ENCODE measurements at places on chromosomes 1 and 21.

- no peak for DNase-seq
Measured at GRCh38 chr1:219090607-219091006, 83.1 kb upstream of the LYPLAL1 start.

GRCh38 chr1:161678500-161678899 is 15.6 kb downstream of the FCGR2B start:
- DNase-seq, result no peak

GRCh38 chr1:226608699-226609505 is 60.3 kb downstream of the STUM start:
- DNase-seq, result peak; percentile 69

DNA sequence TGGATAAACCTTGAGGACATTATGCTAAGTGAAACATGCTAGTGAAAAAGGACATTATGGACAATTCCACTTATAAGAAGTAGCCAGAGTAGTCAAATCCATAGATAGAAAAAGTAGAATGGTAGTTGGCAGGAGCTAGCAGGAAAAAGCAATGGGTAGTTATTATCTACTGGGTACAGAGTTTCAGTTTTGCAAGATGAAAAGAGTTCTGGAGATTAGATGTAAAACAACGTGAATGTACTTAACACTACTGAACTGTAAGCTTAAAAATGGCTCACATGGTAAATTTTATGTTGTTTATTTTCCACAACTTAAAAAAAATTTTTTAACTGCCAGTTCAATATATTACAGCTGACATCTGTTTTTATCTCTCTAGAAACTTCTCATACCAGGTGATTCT is 19.4 kb downstream of the JAK1 start:
- no peak for DNase-seq

GRCh38 chr21:44443891-44444285 is 11.4 kb upstream of the LRRC3 start:
- DNase-seq, result peak; percentile 4

- no peak for DNase-seq
Measured at GRCh38 chr1:156081180-156081916, 917 bp downstream of the MEX3A start.

DNA sequence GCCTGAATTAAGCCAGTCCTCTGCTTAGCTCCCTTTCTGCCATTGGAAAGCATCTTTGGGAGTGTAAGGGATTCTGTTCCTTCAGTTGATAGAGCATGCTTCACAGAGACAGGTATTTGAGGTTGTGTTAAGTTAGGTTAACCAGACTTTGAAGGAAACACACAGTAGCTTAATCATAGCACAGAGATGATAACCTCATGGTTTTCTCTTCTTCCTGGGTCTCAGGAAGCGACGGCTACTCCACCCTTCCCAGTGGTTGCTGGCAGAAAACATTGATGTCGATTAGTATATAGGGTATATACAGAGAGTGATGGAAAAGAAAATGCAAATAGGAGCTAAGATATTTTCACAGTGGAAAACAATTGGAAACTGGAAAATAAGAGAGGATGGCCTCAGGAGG is 42.0 kb downstream of the S1PR1 start:
- no peak for DNase-seq

DNA sequence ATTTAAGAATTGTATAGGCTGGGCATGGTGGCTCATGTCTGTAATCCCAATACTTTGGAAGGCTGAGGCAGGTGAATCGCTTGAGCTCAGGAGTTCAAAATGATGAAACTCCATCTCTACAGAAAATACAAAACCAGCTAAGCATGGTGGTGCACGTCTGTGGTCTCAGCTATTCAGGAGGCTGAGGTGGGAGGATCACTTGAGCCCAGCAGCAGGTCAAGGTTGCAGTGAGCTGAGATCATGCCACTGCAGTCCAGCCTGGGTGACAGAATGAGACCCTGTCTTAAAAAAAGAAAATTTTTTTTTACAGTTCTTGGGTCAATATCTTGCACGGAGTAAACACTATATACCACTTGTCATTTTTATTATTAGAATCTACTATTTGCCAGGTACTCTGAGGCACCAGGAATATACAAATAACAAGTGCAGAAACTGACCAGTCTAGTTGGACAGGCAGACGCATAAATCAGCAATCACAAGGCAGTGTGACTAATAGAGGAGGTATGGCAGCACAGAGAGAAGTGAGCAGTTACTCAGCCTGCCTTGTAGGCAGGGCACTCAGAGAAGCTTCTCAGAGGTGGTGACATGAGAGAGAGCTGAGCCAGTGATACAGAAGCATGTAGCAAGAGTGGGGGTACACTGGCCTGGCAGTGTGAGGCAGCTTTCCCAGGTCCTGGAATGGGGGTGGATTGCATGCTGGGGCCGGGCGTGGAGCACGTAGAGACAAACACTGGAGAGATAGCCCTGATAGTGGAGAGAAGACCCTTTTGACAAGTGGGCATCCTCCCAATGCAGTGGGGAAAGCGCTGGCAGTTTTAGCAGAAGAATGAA is 8.0 kb downstream of the PHLDA3 start:
- DNase-seq, result no peak

DNA sequence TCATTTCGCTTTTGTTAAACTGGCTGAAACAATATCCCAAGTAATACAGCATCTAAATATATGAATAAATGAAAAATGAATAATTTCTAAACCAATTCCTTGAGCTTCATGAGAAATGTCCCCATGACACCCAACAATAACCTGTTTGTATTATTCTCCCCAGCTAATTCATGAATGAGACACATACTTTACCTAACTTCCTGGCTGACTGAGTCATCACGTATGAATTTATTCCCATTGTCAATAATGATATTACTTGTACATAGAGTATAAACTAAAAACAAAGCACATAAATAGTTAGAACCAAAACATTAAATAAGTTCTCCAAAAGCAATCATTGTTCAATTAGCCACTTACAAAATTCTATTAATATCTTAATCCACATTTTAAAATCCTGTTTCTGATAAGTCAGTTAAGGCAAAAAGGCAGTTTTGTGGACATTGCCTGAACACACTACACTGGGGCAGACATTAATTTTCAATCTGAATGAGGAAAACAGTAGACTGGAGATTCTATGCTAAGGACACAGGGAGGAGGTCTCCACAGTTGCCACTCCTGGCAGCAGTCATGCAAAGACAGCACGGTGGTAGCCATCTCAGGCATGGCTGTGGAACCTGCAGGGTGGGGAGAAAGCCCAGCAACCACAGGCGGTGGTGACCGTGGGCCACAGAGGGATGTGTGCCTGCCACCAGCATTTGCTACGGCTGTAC is 48.2 kb downstream of the SLC9C2 start:
- DNase-seq, result no peak

- no peak for DNase-seq
Measured at GRCh38 chr1:75273110-75273509, 138.9 kb downstream of the LHX8 start.

GRCh38 chr1:235779770-235780169 is 86.9 kb downstream of the LYST start:
- no peak for DNase-seq

DNA sequence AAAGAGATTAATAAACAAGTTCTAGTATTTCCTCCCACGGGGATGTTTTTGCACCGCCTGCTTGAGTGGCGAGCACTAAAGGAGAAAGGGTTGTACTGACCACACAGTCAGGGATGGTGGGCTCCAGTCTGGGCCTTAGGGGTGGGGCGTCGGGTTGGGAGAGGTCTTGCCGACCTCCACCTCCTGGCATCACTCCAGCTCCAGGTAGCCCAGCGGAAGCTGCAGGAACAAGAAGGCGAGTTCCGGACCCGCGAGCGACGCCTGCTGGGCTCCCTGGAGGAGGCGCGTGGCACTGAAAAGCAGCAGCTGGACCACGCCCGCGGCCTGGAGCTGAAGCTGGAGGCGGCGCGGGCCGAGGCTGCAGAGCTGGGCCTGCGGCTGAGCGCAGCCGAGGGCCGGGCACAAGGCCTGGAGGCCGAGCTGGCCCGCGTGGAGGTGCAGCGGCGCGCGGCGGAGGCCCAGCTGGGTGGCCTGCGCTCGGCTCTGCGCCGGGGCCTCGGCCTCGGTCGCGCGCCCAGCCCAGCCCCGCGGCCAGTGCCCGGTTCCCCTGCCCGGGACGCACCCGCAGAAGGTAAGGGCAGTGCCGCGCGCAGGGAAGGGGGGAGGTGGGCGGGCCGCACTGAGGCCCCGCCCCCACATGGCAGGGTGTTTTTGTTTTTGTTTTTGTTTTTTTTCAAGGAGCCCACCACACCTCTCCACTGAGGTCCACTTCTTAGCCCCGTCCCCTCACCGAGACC is 19.7 kb downstream of the MFAP2 start:
- DNase-seq, result peak; percentile 81

GRCh38 chr1:160078512-160079195 is 2.7 kb upstream of the KCNJ9 start:
- peak; percentile 61 for DNase-seq

DNA sequence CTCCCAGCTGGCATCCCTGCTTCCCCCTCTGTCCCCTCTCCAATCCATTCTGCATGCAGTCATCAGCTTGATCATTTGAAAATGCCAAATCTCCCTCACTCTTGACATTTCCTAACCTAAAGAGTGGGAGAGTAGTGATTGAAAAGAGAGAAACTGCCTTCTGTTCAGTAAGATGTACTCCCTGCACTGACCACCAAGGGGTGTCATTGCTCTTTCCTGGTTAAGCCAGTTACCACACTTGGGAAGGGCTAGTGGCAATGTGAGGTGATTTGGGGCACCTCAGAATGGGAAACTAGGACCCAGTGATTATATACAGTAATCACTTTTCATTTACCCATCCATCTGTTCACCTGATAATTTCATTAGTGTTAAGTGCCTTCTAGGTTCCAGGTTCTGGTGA is 6.9 kb upstream of the TMEM269 start:
- DNase-seq, result no peak

DNA sequence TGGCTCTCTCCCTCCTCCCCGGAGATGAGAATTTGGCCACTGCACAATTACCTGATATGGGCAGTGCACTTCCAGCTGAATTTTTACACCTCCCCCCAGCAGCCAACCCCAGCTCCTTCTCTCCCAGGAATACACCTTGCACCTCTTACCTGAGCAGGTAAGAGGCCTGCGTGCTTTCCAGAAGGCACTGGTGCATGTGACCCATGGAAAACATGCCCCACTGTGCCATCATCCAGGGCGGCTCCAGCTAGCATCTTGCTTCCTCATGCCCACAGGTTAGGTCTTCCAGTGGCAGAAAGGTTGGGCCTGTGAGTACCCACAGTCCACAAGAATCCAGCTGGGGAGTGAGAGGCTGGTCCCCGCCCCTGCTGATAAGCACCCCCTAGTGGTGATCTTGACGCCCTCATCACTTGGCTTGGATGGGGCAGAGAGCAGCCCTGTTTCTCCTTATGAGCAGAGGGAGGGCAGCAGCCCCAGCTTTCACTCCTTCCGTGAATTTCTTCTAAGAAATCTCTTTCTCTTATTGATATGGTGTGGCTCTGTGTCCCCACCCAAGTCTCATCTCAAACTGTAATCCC is 57.8 kb downstream of the EDARADD start:
- peak; percentile 17 for DNase-seq

GRCh38 chr1:109152196-109152595 is 38.3 kb downstream of the ELAPOR1 start:
- DNase-seq, result no peak

DNA sequence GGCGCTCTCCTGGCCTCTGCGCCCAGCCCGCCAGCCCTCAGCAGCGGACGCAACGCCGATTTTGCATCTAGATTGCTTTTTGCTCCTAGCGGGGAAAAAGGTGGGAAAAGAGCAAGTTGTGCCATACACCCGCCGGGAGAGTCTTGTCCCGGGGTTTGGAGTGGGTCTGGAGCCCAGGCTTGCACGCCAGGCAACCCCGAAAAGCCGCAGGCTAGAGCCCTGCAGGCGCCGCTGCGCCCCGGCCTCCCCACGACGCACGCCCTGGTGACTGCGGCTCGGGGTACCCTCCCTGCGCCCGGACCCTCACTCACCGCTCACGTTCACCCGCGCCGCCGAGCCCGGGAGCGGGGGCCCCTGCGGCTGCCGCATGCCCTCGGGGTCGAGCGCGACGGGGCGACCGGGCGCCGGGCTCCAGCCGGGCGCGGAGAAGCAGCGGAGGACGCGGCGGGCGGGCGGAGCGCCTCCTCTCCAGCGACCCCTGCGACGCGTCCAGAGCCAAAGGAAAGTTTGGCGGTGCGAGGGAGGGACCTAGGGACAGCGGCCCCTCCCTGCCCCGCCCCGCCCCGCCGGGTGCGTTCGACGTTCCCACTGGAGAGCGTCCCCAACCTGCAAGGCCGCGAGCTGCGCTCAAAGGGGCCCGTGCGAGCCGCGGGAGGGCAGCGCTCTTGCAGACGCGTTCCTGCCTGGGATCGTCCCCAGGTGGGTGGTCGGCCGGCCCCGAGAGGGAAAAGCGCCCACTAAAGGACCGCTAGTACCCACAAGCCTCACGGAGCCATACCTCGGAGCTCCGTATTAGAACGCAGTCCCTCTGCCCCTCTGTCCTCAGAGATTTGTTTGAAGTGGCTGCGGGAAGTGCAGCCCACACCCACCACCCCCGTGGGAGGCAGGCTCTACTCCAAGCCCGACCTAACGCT is at the start of gene LPAR3:
Gene LPAR3 (minus strand): TSS at position 502 of the 914 bp plus-strand sequence. CDS start 27,086 bp downstream, outside the sequence.
- DNase-seq, result peak; percentile 26

GRCh38 chr1:101264697-101265096 is 27.9 kb downstream of the S1PR1 start:
- no peak for DNase-seq

- DNase-seq, result no peak
Measured at GRCh38 chr1:198151688-198152087, 5.1 kb upstream of the NEK7 start.

GRCh38 chr1:10078494-10078893 is 45.7 kb downstream of the UBE4B start:
- DNase-seq, result no peak

GRCh38 chr1:208117409-208117808 is 126.8 kb downstream of the PLXNA2 start:
- DNase-seq, result no peak

GRCh38 chr1:171254859-171255258 is 6.6 kb downstream of the FMO1 start:
- DNase-seq, result no peak

GRCh38 chr1:6581561-6582305 is 1.9 kb downstream of the ZBTB48 start:
- no peak for DNase-seq

GRCh38 chr1:84298328-84298683 is 3.2 kb upstream of the SAMD13 start:
- peak; percentile 64 for DNase-seq

DNA sequence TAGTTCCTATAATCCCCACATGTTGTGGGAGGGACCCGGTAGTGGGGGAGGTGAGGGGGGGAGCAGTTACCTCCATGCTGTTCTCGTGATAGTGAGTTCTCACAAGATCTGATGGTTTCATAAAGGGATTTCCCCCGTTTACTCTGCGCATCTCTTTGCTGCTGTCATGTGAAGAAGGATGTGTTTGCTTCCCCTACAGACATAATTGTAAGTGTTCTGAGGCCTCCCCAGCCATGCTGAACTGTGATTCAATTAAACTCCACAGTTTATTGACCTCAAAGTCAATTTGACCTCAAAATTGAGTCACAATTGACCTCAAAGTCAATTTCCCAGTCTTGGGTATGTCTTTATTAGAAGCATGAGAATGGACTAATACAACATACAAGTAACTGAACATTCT is 19.7 kb downstream of the DPH5 start:
- DNase-seq, result no peak
